ENCODE measurements at places on chromosomes 7 and 10.

- no peak for DNase-seq
Observed at GRCh38 chr7:120723465-120724385, 134.2 kb downstream of the TSPAN12 start.

GRCh38 chr10:77533146-77533886 lies 104.3 kb downstream of the KCNMA1 start:
- no peak for DNase-seq

- no peak for DNase-seq
Observed at GRCh38 chr10:113849946-113850345, 3.9 kb downstream of the DCLRE1A start.

GRCh38 chr7:144709066-144709465 lies 126.8 kb downstream of the TPK1 start:
- DNase-seq = no peak

- peak; percentile 73 for DNase-seq
Observed at GRCh38 chr7:28029051-28029450, 151.5 kb downstream of the JAZF1 start.

- DNase-seq = no peak
Observed at GRCh38 chr10:61642150-61642571, 20.6 kb upstream of the CABCOCO1 start.

- DNase-seq = no peak
Observed at GRCh38 chr7:116692401-116693308, 20.7 kb downstream of the MET start.

DNA sequence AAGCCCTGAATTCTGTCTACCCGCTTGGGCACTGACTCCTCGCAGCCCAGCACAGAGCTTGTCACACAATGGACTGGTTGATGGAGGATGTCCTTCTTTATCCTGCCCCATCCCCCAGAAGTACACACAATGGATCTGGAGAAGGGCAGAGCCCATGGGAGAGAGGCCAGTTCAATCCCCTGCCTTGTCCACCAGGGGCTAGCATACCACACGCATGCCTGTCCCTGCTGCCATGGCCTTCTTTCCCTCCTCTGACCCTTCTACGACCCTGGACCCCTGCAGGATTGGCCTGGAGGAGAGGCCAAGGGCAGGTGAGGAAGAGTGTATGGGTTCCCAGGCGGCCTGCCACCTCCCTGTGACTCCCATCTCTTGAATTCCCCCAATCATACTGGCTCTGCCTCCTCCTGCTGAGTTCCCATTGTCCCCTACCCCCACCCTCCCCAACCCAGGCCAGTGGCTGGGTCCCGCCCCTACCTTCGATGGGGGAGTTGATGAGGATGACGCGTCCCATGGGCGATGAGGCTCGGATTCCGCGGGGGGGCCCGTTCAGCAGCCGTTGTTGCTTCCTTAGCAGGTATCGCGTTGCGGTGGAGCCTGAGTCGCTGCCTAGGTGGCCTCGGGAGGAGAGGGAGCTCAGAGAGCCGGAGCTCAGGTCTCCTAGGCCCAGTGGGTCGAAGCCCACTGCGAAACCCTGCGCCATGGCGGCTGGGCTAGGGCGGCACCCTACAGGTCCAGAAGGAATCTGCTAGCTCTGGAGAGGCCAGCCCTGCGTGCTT lies 1.2 kb downstream of the PDZD7 start:
- DNase-seq = no peak

- DNase-seq = peak; percentile 34
Observed at GRCh38 chr10:102868911-102869257, 386 bp upstream of the AS3MT start.

- DNase-seq = no peak
Observed at GRCh38 chr7:96837593-96837992, 127.9 kb upstream of the SEM1 start.

DNA sequence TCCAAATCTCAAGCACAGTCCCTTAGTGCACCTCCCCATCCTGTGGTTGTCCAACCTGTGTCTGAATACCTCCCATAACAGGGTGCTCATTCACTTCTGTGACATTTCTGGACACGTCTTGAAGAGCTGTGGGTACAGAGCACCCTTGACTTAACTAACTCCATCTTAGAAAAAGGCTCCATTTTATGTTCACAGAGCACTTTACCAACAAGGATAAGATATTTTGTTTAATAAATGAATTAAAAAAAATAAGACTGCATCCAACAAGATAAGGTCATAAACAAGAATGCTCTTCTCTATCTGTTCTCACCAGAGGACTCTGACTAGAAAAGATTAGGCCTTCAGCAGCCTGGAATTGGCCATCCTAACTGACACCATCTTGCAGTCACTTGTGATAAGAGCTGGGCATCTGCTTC lies 335.2 kb upstream of the ZNF32 start:
- no peak for DNase-seq

DNA sequence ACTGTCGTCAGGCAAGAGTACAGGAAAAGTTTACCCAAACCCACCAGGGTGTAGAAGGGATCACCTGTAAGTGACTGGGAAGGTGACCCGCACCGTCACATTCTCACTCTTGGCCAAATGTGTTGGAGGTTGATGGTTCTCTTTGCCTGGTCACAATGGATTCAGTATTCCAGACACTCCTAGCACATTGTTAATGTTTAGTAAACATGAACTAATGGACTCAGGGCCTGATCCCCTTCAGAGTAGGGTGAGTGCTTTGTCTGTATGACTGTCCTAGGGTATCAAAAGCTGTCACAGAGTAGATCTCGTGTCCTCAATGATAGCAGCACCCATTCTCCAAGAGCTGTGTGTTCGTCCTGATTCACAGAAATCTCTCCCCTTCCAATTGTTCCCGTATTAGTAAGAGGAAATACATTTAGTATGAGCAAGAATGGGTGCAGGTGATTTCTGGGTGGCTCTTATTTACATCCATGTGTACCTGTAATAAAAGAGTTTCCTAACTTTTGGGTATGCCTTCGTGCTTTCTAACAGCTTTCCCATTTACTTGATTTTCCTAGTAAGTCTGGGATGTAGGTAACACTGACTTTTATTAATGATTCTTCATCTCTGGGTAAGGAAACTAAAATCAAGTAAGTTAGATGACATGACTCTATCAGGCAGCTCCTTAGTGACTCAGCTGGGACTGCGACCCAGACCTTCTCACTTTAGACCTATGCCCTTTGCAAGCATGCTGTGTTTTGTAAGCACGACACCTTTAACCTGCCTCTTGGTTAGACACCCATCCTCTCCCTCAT lies 4.7 kb downstream of the EEPD1 start:
- DNase-seq = no peak

GRCh38 chr10:124820121-124820520 lies 18.5 kb downstream of the ABRAXAS2 start:
- DNase-seq = no peak

- no peak for DNase-seq
Observed at GRCh38 chr10:43263551-43264343, 3.1 kb downstream of the RASGEF1A start.

DNA sequence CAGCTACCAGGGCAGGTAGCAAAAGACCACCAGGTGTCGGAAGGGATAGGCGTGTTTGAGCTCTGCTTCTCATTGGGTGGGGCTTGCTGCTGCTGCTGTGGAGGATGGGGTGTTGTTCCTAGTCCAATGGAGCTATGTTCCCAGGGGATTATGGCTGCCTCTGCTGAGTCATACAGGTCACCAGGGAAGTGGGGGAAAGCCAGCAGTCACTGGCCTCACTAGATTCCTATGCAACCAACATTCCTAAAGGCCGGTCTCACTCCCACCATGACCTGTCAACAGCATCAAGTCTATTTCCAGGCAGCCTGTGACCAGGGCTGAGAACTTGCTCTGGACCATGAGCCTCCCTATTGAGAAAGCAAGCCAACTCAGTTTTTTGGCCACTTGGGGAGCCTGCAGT lies 1160.8 kb downstream of the REEP3 start:
- peak; percentile 49 for DNase-seq

DNA sequence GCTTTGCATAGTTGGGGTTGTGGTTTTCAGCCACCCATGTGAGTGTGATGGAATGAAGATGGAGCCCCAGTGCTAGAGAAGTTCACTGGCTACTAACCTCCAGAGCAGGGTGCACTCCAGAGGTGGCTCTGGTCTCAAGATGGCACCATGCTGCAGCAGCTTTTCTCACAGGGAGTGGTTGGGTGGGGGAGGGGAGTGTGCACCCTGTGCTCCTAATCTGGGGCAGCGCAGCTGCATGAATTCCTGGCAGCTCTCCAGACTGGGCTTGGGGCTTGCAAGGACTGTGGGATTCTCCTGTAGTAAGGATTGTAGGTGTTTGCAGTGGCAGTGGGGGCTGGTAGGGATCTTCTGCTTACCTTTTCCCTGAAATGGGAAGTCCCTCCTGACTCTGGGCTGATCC lies 23.7 kb downstream of the PHTF2 start:
- no peak for DNase-seq

GRCh38 chr7:42734568-42734967 lies 177.3 kb downstream of the C7orf25 start:
- peak; percentile 67 for DNase-seq

DNA sequence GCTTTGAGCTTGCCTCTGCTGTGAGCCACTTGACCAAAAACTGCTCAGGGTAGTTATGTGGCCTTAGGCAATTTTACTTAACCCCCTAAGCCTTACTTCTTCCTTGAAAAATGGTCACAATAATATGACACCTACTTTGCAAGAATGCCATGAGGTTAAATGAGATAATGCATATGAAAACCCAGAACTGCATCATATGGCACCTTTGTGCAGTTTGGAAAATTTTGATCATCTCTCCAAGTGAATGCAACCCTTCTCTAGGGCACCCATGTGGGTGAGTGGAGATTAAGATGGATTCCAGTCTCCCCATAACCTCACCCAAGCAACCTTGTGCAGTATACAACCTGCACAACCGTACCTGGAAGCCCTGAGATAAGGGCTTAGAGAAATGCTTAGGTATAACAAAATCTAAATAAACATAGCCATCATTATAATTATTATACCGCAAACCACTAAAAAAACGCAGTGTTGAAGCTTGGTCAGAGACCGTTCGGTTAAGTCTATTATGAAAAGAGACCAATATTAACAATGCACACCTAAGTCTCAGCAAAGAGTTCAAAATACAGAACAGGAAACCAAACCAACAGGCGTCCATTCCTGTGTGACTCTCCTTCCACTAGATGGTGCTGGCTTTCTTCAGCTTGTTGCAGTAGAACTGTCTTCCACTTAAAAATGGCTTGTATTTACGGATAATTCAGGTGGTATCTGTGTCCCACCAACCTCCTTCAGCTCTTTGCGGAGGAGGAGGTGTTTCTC lies 21.0 kb upstream of the ASB15 start:
- DNase-seq = peak; percentile 41

DNA sequence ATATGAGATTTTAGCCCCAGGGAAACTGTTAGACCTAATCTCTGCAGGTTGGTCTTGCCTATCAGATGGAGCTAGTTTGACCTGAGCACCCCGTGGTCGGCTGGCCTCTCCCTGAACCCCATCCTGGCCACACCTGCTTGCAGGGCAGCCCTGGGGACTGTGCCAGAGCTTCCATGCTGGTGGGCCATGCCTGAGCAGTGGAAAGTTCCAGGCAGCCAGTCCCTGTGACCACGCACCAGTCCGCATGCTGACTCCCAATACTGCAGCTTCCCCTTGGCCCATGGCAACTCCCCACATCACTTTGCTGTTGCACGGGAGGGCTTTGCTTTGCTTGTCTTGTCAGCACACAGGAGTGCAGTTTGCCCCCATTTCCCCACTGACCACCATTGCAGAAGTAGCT lies 427.8 kb upstream of the SEMA3D start:
- no peak for DNase-seq

DNA sequence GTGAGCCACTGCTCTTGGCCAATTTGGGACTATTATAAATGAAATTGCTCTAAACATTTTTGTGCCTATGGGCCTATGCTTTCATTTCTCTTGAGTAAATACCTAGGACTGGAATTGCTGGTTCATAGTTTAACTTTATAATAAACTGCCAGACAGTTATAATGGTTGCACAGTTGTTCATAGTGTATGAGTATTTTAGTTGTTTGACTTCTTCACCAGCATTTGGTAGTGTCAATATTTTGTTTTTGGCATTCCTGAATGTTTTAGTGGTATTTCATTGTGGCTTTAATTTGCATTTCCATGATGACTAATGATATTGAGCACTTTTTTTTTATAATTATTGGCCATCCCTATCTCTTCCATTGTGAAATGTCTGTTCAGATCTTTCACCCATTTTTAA lies 29.5 kb downstream of the PLEKHA8 start:
- peak; percentile 5 for DNase-seq

DNA sequence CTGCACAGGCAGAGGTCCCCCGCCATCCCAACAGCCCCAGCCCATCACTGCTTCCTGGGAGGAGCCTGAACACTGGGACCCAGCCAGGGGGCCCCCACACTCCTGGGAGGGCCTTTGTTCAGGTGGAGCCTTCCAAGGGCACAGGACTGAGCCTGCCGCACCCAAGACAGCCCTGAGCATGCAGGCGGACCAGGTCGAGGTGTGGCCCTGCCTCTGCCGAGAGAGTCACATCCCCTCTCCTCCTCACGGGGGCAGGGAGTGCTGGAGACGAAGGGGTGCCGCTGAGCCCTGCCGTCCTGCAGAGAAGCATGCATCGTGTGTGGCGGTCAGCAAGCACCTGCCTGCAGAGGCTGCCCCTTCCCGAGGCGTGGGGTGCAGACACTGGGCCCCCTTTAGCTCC lies 7.3 kb upstream of the MAFK start:
- DNase-seq = no peak

GRCh38 chr10:58641708-58642107 lies 129.0 kb downstream of the BICC1 start:
- peak; percentile 89 for DNase-seq

GRCh38 chr10:48306870-48307710 lies 613 bp downstream of the MAPK8 start:
- DNase-seq = peak; percentile 47

GRCh38 chr10:70441895-70442309 lies 421 bp upstream of the NODAL start:
- DNase-seq = no peak

DNA sequence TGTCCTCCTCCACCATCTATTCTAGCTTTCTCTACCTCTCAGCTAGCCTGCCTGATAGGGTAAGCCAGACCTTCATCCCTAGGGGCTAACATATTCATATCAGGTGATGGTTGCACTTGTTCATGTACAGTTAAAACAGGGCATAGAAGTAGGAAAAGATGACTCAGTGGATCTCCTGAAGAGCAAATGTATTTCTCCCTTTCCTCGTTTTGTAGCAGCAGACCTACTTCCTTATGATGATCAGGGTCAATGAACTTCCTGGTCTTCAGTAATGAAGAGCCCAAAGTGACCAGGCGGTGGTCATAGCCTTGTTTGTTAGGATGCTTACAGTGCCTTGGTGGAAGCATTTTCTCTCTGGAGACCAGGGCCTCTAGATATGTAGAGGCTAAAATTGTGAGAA lies 6.3 kb downstream of the LIPJ start:
- DNase-seq = no peak

Data from fibroblast of upper back skin (primary cell).